ENCODE measurements at places on chromosomes 7 and 10.

DNA sequence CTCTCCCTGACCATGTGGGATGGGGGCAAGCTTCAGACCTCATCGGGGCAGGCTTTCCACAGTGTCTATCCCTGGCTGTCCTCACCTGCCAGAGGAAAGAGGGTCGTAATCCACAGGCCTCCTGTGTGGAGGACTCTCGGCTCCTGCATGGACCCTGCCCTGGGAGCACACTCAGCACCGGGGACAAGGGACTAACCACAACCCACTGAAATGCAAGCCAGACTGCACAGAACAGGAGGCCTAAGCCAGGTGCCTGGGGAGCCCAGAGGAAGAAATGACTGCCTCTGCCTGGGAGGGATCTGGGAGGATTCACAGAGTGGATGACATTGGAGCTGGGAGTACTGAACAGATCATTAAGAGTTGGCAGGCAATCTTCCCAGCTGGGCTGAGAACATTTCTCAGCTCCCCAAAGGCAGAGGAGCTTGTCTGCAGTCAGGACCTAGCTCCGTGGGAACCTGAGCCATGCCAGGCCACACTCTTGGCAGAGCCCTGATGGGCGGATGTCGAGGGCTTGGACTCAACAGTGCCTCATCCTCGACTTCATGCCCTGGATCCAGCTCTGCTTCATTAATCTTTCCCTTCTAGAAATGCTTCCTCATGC lies 213.4 kb downstream of the USP6NL start:
- H3K4me1 ChIP-seq, result 0 out of 2 replicates have a peak, but pooled peaks cover 2% of the 10 kb centered on the region
- no peak for DNase-seq
- H3K27me3 ChIP-seq, result no peaks in the 10 kb centered on the region
- no peak overlapping the region for H3K4me3 ChIP-seq
- no peak overlapping the region for H3K27ac ChIP-seq

DNA sequence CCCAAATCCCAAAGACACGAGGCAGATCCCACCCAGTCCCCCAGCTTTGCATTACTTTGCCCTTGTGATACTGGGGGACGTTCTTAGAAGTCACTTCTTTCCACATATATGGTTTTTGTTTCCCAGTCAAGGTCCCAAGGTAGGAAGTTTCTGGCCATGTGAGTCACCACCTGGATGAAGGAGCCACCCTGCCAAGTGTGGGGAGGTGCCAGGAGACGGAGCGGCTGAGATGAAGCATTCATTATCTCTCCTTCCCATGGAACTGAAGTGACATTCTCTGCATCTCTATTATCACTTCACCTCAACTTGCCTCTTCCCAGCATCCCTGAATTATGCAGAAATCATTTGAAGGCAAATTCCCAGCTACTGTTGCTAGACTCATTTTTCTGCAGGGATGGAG lies 136.2 kb upstream of the INSYN2A start:
- no peak for DNase-seq
- H3K27me3 ChIP-seq, result no peaks in the 10 kb centered on the region
- no peak overlapping the region for H3K4me3 ChIP-seq
- H3K36me3 ChIP-seq, result no peaks in the 10 kb centered on the region

GRCh38 chr10:126583552-126584200 lies 86.8 kb downstream of the C10orf90 start:
- H3K27ac ChIP-seq, result no peak overlapping the region
- H3K27me3 ChIP-seq, result no peaks in the 10 kb centered on the region
- H3K4me3 ChIP-seq, result no peak overlapping the region
- no peak for DNase-seq
- H3K4me1 ChIP-seq, result no peaks in the 10 kb centered on the region
- no peaks in the 10 kb centered on the region for H3K36me3 ChIP-seq

GRCh38 chr10:118812393-118812740 lies 57.6 kb upstream of the CACUL1 start:
- no peak overlapping the region for H3K4me3 ChIP-seq
- no peak for DNase-seq
- H3K4me1 ChIP-seq, result no peaks in the 10 kb centered on the region
- no peaks in the 10 kb centered on the region for H3K27me3 ChIP-seq
- no peaks in the 10 kb centered on the region for H3K36me3 ChIP-seq

GRCh38 chr10:123879606-123880257 lies 11.9 kb downstream of the CPXM2 start:
- no peaks in the 10 kb centered on the region for H3K4me1 ChIP-seq
- no peak overlapping the region for H3K4me3 ChIP-seq
- H3K36me3 ChIP-seq, result no peaks in the 10 kb centered on the region
- no peak overlapping the region for H3K27ac ChIP-seq
- DNase-seq, result no peak

DNA sequence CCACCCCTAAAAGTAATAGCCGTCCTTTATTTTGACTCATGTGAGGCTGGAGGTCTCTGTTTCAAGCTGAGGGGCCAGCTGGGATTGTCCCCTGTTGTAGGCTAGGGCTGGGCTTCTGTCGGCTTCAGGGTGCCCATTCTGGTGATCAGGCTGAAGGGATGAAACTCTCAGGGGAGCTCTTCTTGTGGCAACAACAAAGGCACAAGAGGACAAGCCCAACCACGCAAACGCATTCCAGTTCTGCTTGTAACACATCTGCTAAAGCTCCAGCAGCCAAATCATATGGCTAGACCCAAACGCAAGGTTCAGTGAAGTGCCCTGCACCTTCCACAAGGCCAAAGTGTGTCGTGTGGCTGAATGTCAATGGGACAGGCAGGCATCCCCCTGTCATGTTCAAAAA lies 405.7 kb downstream of the INHBA start:
- H3K36me3 ChIP-seq, result no peaks in the 10 kb centered on the region
- H3K27ac ChIP-seq, result no peak overlapping the region
- H3K27me3 ChIP-seq, result no peaks in the 10 kb centered on the region
- no peaks in the 10 kb centered on the region for H3K4me1 ChIP-seq
- DNase-seq, result no peak

DNA sequence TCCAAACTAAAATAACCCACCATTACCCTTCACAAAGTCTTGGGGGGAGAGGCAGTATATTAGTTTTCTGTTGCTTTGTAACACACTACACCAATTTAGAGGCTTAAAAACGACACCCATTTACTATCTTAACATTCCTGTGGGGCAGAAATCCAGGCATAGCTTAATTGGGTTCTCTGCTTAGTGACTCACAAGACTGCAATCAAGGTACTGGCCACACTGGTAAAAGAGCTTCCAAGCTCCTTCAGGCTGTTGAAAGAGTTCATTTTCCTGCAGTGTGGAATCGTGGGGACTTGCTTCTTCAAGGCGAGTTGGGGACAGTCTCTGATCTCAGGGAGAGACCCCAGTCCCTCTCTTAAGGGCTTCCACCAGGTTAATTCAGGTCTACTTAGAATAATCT lies 139.1 kb downstream of the XPNPEP1 start:
- H3K4me3 ChIP-seq, result no peak overlapping the region
- H3K36me3 ChIP-seq, result no peaks in the 10 kb centered on the region
- DNase-seq, result no peak
- no peaks in the 10 kb centered on the region for H3K27me3 ChIP-seq
- H3K4me1 ChIP-seq, result no peaks in the 10 kb centered on the region

GRCh38 chr10:77618117-77618516 lies 19.5 kb downstream of the KCNMA1 start:
- no peaks in the 10 kb centered on the region for H3K4me1 ChIP-seq
- H3K27ac ChIP-seq, result no peak overlapping the region
- no peak for DNase-seq
- H3K27me3 ChIP-seq, result no peaks in the 10 kb centered on the region
- H3K4me3 ChIP-seq, result no peak overlapping the region

DNA sequence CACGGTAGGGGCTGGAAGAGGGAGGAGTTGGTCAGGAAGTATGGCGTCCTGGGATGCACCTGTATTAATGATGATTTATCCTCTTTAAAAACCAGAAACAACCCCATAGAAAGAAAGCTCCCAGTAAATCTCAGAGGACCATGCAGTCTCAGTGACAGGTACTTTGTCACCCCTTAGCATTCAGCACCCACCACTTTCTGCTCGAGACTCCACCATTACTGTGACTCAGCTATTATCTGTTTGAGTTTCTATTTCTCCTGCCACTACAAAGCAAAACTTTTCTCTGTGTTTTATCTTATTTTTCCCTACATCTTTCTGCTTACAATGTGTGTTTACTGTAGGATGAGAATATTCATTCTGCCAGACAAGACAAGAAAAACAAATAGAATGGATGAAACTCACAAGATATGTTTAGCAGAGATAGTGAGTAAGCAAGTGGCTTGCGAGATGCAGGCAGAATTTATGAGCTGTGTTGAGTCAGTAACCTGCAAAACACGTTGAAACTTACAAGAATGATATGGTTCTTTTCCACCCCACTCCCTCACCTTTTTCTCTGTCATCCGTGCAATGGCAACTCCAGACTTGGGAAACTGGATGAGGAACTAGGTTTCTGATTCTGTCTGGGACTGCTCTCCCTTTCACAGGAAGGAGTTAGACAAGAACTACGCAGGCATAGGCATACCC lies 127.1 kb downstream of the AOAH start:
- no peak for DNase-seq
- H3K36me3 ChIP-seq, result no peaks in the 10 kb centered on the region
- H3K27me3 ChIP-seq, result no peaks in the 10 kb centered on the region
- H3K4me1 ChIP-seq, result no peaks in the 10 kb centered on the region
- H3K27ac ChIP-seq, result no peak overlapping the region

DNA sequence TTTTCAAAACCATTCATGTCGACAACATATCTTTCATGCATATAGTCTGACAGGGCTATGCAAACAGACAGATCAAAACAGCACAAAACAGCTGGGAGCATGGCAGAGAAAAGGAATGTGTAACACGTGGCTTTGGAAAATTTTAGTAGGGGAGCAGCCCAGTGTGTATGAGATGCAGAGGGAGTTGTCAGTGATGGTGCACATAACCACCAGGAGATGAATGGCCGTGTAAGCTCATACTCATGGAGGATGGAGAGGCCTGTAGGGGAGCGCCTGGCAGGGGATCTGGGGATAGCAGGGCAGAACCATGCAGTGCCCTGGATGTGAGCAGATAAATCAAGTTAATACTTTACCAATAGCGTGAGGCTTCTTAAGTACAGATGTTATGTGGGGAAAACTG lies 45.7 kb downstream of the RHOBTB1 start:
- H3K27me3 ChIP-seq, result no peaks in the 10 kb centered on the region
- no peak overlapping the region for H3K27ac ChIP-seq
- H3K4me3 ChIP-seq, result no peak overlapping the region
- H3K4me1 ChIP-seq, result no peaks in the 10 kb centered on the region
- H3K36me3 ChIP-seq, result no peaks in the 10 kb centered on the region

DNA sequence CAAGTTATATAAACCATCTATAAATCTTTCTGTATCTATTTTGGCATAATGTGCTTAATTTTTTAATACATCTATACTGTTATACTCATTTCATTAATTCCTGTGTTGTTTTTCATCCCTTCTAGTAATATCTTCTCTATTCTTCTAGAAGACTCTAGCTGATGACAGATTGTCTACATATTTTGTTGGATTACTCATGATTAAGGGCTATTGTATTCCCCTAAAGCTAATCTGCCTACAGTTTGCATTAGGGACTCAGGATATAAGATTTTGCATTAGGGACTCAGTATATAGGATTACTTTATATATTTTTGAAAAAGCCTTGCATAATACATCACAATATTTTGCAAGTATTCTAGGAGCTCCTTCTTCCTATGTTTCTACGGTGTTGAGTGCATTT lies 8.3 kb upstream of the SEMA3A start:
- no peak overlapping the region for H3K27ac ChIP-seq
- H3K36me3 ChIP-seq, result no peaks in the 10 kb centered on the region
- no peak overlapping the region for H3K4me3 ChIP-seq
- no peaks in the 10 kb centered on the region for H3K27me3 ChIP-seq

DNA sequence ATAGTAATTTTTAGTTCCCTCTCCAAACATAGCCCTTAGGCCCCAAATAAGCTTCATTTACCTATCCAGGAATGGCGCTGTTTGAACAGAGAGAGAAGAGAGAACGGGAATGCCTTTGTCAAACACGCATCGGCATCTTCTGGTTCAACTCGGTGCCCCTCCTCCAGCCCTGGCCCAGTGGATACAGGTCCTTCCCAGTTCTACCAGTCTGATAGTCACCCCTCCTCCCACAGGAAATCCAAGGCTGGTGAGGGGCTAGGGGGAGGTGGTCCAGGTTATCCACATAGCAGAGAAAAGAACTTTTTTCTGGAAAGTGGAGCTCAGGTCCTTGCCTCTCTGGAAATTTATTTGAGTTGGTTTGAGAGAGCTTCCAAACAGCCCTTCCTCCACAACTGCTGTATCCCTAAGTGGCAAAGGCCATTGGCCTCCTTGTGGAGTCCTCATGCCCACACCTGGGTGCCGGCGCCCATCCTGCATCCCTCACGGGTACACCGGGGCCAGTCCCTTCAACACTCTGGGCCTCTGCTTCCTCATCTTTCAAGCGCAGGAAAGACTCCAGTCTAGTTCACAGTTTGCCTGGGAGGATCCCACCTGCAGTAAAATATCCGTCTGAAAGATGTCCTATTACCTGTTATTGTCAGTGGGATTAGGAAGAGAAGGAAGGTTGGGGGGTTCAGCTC lies 287.4 kb downstream of the CELF2 start:
- H3K4me1 ChIP-seq, result no peaks in the 10 kb centered on the region
- H3K36me3 ChIP-seq, result no peaks in the 10 kb centered on the region
- no peak overlapping the region for H3K4me3 ChIP-seq
- no peak overlapping the region for H3K27ac ChIP-seq
- no peaks in the 10 kb centered on the region for H3K27me3 ChIP-seq

GRCh38 chr10:112724404-112724991 lies 225.5 kb upstream of the TCF7L2 start:
- no peak overlapping the region for H3K4me3 ChIP-seq
- no peak overlapping the region for H3K27ac ChIP-seq
- no peaks in the 10 kb centered on the region for H3K27me3 ChIP-seq
- H3K4me1 ChIP-seq, result peaks cover 3% of the 10 kb centered on the region
- no peaks in the 10 kb centered on the region for H3K36me3 ChIP-seq

DNA sequence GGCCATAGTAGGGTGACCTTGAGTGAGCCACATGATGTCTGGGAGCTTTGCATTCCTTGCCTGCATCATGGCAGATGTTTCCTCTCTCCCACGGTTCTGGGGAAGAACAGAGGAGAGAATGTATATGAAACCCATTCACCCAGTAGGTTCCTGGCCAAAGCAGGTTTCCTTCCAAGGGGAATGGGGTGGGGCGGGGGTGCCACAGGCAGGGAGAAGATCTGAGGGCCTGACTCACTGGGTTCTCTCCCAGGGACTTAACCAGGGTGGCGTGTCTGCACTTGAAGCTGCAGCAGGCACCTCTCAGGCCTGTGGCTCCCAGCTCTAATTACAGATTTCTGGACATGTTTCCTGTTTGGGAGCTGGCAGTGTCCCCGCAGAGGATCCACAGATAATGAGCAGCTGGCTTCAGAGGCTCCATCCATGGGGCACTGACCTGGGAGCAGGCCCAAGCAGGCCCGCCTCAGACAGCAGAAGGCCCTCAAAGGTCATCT lies 50.2 kb upstream of the ZMIZ1 start:
- no peaks in the 10 kb centered on the region for H3K36me3 ChIP-seq
- no peak overlapping the region for H3K27ac ChIP-seq
- H3K27me3 ChIP-seq, result no peaks in the 10 kb centered on the region
- no peaks in the 10 kb centered on the region for H3K4me1 ChIP-seq
